ENCODE measurements at places on chromosomes 2 and 18.
A peak's percentile ranks its signal among the peaks of the same experiment; 100 is the strongest.

DNA sequence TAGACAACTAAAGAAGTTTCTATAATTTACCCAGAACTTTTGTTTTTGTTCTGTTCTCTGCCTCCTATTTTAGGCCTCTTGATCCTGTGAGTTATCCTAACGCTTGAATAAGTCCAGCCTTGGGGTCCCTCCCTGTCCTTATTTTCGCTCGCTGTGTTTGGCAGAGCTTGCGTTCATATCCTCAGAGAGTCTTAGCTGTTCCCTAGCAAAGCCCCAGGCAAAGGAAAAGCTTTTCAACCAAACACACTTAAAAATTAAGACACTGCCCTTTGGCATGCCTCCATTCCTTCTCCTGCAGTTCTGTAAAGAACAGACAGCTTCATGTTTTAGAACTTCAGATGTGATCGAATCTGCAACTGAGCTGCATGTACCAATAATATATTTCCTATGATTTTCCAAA is 517.2 kb downstream of the SUCLG1 start:
- no peak for DNase-seq

GRCh38 chr2:96336873-96337272 is 1.3 kb downstream of the NCAPH start:
- DNase-seq = no peak

GRCh38 chr2:206259376-206260187 is 14.9 kb upstream of the ZDBF2 start:
- DNase-seq = no peak

- no peak for DNase-seq
These were observed 246.9 kb downstream of the ACKR3 start for GRCh38 chr2:236816197-236817170.

DNA sequence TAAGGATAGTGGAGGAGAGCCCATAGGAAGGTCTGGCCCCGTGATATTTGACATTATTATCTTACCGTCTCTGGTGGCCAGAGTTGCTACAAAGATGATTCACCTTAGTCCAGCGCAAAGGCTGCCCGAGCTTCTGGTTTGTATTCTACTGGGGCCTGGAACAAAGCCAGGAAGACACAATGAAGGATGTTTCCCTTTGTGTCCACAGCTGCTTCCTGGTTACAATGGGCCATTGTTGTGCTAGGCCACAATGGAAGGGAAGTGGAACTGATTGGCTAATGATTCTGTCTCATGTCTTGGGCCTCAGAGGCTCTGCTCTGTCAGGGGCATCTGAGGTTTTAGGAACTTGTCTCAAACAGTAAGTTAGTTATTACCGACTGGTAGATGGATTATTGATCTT is 132.2 kb downstream of the TDRD15 start:
- DNase-seq = no peak

GRCh38 chr2:217066510-217067270 is 206.8 kb upstream of the TNP1 start:
- DNase-seq = no peak

GRCh38 chr2:121038031-121038430 is 247.0 kb downstream of the TFCP2L1 start:
- DNase-seq = no peak

- no peak for DNase-seq
These were observed 95.1 kb downstream of the STRN start for GRCh38 chr2:36871068-36871707.

GRCh38 chr2:74181739-74182138 is 3.1 kb upstream of the MOB1A start:
- DNase-seq = no peak

DNA sequence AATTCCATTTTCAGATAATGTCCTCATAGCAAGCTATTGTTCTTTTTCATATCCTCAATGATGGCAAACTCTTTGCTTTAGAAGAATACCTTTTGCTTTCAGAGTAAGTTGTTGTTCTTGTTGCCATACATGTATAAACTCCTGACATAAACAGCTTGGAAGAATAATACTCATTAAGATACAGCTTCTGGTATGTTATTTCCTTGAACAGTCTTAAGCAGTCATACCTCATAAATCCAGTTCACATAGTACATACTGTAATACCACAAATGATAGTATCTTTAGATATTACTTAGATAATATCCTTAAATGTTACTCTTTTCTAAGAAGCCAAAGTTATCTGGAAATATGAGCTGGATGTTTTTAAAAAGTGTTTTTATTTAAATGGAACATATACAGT is 23.2 kb downstream of the METTL8 start:
- no peak for DNase-seq

GRCh38 chr18:73670039-73670438 is 477.6 kb downstream of the FBXO15 start:
- no peak for DNase-seq

DNA sequence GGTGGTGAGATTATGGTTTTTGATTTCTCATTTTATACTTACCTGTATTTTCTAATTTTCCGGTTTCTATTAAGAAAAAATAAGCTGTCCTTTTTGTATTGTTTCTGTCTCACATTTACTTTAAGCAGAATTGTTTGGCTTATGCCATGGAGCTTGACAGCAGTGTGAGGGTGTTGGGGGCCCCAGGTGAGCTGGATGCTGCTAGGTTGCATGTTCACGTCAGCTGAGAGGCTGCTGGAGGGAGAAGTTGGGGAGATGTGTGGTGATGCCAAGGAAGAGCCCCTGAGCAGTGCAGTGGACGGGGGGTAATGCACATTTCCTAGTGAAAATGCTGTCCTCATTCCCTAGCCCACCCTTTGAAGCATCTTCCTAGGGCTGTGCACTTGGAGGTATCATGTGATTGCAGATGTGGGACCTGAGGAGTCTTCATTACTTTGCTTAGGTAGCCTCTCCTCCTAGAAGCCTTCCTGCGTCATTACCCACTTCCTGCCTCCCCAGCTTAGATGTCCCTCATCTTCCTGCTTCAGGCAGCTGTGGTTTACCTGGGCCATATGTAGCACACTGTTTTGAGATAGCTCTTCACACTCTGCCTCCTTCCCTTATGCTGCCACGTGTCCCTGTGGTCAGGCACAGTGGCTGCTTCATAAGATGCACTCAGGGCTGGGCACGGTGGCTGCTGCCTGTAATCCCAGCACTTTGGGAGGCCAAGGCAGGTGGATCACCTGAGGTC is 16.2 kb downstream of the ATG16L1 start:
- DNase-seq = peak; percentile 69

DNA sequence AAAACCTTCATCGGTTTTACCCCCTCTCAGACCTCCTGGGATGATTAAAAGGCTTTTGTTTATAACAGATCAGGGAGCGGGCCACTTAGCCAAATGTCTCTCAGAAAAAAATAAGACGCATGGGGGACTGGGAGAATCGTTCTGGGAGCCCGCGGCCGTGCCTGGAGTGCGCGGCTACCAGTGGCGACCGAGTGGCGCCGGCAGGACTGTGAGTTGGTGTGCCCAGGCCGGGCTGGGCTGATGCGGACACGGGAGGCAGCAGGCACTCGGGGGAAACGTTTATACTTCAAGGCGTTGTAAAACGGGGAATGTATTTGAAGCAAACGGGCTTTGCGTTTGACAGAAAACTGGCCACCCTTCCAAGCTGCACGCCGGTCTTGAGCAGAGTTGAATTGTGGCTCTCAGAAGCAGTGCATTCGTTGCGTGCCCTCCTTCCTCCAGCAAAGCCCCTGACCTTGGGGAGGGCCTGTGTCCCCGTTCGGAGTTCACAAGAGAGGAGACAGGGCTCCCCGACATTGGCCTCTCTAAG is 4.7 kb upstream of the HOXD10 start:
- no peak for DNase-seq

GRCh38 chr2:14420851-14421250 is 211.7 kb upstream of the LRATD1 start:
- no peak for DNase-seq

DNA sequence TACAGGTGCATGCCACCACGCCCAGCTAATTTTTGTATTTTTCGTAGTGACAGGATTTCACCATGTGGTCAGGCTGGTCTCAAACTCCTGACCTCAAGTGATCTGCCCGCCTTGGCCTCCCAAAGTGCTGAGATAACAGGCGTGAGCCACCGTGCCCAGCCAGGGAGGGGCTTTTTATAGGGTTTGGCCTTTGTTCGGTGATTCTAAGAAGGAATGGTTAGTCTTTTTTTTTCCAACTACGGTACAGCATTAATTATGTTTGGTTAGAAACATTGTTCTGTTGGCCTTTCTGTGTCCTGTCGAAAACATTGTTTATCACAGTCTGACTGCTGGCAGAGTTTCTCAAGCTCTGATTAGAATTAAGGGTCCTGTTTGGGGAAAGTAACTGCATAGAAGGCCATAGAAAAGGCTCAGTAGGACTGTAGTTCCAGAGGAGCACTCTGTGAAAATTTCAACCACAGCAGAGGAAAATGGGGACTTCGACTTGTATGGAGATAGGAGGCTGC is 19.3 kb upstream of the SMCHD1 start:
- no peak for DNase-seq

DNA sequence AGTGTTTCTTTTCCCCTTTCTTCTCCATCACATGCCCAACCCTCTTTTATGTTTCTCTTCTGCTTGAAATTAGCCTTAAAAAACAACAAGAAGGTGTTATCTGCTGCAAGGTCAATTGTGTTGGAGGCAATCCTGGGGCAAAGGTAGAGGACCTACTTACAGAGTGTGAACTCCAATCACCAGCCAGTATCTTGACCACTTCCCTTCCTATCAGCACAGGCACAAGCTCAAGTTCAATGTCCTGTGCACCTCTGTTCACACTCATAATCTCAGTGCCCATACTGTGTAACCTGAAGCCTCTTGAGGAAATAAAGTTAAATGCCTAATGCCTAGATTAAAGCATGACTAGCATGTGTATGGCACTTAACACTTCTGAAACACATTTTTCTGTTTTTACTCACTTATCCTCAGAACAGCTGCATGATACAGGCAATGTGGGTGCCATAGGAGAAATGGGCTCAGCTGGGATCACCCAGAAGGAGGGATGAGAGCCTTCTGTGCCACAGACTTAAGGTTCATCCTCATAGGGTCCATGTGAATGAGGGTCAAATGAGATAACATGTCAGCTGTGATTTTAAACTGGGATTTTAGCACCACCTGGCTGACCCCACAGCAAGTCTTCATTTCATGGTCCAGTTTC is 701.5 kb downstream of the BCL11A start:
- DNase-seq = no peak

- DNase-seq = no peak
These were observed 48.7 kb upstream of the NEDD4L start for GRCh38 chr18:57995331-57995730.

DNA sequence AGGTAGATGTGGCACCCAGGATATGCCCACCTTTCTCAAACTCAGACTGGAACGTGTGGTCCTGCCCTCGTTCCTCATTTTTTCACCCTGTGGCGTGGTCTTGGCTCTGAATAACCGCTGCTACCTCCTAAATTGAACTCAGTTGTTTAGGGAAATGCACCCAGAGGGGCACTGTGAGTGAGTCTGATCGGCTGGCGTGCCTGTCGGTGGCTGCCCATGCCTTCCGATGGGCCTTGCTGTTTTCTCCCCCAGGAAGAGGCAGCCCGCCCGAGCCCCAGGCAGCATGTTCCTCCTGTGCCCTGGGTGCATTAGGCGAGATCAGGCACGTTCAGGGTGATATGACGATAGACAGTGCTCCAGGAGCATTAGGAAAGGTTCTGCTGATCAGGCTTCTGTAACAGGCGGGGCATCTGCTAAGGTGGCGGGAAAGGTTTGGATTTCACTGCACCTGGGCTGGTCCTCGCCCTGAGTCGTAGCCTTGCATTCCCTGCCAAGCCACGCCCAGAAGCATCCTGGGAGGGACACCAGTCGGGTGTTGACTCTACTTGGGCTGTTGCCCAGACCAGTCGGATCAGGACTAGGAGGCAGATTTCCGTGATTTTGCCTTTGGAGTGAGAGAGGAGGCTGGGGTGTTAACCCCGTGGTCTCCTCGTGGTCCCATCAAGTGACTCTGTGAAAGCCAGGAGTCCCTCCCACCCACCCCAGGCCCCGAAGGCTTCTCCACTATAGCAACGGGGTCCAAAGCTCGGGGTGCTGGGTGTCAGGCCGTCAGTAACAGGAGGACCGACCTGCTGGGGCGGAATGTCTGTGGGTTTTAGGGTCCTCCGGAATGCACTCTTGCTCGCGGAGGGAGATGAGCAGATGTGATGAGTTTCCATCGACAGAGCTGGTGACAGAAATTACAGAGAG is 75.1 kb downstream of the SH3BP4 start:
- no peak for DNase-seq

GRCh38 chr2:221724631-221725203 is 152.6 kb upstream of the EPHA4 start:
- DNase-seq = no peak

DNA sequence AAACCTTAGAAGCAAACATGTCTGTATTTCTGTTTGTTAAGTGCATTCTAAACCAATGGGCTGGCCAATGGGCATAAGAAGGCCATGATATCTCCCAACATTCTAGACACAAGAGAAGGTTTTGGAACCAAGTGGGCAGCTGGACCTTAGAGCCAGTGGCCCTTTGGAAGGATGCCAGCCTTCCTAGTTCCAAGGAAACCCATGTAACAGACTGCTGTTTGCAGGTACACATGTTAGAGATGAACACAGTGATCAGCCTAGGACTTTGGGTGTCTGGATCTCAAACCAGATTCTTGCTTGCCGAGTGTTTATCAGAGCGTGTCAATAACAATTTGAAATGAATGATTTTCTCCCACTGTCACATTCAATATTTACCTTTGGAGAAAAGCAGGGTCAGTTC is 97.5 kb upstream of the COPS8 start:
- DNase-seq = no peak

GRCh38 chr2:234587341-234588053 is 90.6 kb upstream of the ARL4C start:
- no peak for DNase-seq

GRCh38 chr2:206257861-206258260 is 16.6 kb upstream of the ZDBF2 start:
- DNase-seq = no peak

DNA sequence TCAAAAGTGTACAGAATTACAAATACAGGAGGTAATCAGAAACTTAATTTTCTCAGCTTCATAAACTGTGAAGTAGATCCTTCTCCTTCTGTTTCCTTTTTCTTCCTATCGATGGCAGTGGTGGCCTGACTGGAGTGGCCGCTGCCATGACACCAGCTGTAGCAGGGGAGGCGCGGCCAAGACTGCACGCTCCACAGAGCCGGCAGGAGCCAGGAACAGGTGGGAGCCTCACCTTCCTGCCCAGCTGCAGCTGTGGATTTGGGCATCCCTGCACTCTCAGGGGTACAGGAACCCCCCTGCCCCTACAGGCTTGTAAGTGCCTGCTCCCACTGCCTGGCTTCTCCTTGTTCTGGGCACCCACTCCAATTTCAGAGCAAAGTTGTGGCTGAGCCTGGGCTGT is 76.1 kb downstream of the EPB41L3 start:
- no peak for DNase-seq

GRCh38 chr2:122750808-122751207 is 995.4 kb downstream of the TSN start:
- DNase-seq = no peak

- no peak for DNase-seq
These were observed 77.8 kb upstream of the STON1 start for GRCh38 chr2:48452108-48452507.

DNA sequence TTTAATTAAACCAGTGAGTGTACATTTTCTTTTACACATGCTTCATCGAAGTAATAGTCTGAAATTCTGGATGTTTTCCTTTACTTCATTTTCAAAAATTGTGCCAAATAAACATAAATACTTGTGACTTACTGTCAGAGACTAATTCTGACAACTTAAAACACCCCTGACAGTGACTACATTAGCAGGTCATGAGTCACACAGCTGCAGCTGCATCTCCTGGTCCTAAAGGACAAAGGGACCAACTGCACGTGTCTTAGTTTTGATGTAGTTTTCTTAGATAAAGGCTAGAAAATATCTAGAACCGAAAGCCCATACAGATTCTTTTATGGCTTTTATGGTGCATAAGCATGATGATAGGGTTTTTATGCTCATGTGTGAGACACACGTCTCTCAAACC is 29.6 kb upstream of the DSC3 start:
- no peak for DNase-seq

Measured in activated CD4-positive, alpha-beta T cell treated with anti-CD3 and anti-CD28 coated beads, Interleukin-2, amount 50 U/mL, for 48 hours (primary cell).